ENCODE measurements at places on chromosomes 3 and 15. TPM values are rescaled to one million over a fixed set of nuclear protein-coding genes. Genes with fewer than 3 reads are reported as not detected.

CDC25A gene
- total RNA-seq = 12.3 TPM

EBLN2 gene
- 0.25 TPM for total RNA-seq

EFHB gene
- total RNA-seq = 0.63 TPM

TFRC gene
- 59.5 TPM for total RNA-seq

DHX30 gene
- 46.6 TPM for total RNA-seq
